Mucosa of descending colon (tissue), 3 donors: ENCODE measurements at places on chromosomes 2 and 18. TPM values are rescaled to one million over a fixed set of nuclear protein-coding genes. Genes with fewer than 3 reads are reported as not detected.

The VSNL1 gene
- 2.1 TPM for total RNA-seq

The TANK gene
- total RNA-seq, result 77.6 TPM

The TMEM18 gene
- total RNA-seq, result 19.0 TPM

The SOWAHC gene
- total RNA-seq, result 44.0 TPM

DNA sequence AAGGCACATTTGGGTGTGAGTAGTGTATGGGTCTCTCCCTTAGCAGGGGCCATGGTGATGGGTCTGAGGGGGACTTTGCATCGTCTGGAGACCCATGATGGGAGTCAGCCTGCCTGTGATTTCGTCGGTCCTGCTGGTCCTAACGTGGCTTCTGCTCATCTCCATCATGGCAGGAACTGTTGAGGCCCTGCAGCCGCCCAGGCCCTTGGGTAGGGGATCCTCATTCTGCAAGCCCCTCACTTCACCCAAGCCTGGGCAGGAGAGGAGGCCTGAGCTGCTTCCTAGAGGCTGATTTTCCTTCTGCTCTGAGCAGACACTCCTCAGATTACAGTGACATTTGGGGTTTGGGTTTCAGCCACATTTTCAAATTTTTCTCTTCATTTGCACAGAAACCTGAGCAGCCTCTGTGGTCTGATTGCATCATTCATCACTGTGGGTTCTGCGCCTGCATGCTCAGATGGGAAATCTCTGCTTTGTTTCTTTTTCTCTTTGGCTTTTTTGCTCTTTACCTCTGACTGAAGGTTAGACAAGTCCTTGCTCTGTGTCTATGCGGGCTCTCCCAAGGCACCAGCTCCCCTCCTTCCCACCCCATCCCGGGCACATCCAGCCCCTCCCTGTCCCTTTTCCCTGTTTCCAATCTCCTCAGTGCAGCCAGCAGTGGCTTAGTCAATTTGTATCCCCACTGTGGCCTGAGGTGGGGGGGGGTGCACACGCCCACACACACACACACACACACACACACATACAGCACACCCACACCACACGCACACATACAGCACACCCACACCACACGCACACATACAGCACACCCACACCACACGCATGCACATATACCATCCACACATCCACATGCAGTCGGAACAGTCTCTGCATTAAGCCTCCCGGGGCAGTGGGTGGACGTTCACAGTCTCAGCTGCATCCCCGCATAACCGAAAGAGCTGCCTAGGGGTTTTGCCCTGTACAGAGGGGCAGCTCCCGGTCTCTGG lies 305.4 kb upstream of the HS6ST1 start:
- peak; percentile 3 for DNase-seq

- DNase-seq, result no peak
Observed at GRCh38 chr2:196927376-196928225, 1.1 kb upstream of the PGAP1 start.
